Activated naive CD8-positive, alpha-beta T cell treated with anti-CD3 and anti-CD28 coated beads for 36 hours (primary cell): ENCODE measurements at places on chromosomes 7 and 10.

- DNase-seq: no peak
Observed at GRCh38 chr10:84392181-84392580, 63.8 kb downstream of the CCSER2 start.

GRCh38 chr10:109430799-109431198 lies 492.5 kb downstream of the XPNPEP1 start:
- DNase-seq: no peak

DNA sequence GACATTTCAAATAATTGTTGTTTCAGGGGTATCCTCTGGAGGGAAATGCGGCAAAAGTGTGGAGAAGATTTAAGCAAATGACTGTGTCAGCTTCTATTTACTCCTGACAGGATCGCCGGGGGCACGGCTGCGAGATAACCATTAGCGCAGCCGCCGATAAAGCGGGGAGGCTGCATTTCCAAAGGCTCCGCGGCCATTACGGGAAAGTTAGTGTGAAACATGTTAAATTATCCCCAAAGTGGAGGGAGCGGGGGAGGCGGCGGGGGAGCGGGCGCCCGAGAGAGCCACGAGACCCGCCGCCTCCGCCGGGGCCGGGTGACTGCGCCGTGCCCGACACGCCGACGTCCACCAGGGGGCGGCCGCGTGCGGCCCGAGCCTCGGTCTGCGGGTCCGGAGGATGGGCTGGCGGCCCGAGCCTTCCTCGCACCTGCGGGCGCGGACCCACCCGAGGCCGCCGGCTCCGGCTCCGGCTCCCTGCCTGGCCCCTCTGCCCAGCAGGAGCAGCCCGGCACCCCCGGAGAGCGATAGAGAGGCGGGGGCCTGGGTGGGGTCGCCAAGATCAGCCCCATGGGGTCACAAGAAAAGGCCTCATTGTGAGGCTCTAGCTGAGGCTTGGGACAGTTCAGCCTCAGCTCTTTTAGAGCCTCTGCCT lies 74.4 kb upstream of the PAX2 start:
- DNase-seq: peak; percentile 75

- DNase-seq: no peak
Observed at GRCh38 chr7:50268990-50269389, 35.5 kb upstream of the IKZF1 start.

DNA sequence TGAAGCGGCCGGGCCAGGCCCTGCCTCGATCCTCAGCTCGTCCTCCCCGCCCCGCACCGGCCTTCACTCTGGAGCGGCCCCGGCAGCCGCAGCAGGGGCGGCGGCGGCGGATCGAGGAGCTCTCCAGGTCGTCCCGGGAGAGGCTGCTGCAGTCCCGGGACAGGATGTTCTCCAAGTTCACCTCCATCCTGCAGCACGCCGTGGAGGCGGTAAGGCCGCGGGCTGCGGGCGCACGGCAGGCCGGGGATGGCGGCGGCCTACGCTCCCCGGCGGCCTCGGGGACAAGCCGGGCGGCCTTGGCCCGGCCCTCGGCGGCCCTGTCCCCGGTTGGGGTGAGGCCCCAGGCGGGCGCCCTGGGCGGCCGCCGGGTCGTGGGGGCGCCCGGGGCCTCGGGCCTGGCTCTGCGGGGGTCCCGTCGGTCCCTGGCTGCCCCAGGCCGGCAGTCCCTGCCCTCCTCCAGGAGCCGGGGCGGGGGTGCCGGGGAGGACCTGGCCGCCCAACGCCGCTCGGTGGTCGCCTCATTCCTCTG lies 399 bp downstream of the FHIP2A start:
- no peak for DNase-seq

DNA sequence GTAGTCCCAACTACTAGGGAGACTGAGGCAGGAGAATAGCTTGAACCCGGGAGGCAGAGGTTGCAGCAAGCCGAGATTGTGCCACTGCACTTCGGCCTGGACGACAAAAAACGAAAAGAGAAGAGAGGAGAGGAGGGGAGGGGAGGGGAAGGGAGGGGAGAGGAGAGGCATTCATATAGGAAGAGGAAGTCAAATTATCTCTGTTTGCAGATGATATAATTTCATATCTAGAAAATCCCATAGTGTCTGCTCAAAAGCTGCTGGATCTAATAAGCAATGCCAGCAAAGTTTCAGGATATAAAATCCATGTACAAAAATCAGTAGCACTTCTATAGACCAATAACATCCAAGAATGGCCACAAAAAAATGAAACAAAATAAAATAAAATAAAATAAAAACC lies 120.3 kb downstream of the LMBR1 start:
- no peak for DNase-seq

DNA sequence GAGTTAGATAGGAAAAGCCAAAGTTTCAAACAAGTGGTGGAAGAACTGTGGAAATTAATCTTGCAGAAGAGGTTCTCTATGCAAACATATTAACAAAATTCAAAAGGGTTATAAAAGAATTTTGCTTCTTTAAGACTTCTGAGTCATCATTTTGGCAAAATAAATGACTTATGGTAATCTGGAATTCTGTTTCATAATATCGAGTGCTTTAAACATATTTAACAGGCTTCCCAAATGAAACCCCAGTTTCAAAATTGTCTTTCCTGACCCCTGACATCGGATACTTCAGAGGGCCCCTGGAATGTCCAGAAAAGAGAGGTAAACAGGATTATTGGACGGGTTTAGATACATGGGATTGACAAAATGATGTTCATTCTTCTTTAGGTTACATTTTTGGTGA lies 444.6 kb downstream of the HTR7 start:
- DNase-seq: no peak

DNA sequence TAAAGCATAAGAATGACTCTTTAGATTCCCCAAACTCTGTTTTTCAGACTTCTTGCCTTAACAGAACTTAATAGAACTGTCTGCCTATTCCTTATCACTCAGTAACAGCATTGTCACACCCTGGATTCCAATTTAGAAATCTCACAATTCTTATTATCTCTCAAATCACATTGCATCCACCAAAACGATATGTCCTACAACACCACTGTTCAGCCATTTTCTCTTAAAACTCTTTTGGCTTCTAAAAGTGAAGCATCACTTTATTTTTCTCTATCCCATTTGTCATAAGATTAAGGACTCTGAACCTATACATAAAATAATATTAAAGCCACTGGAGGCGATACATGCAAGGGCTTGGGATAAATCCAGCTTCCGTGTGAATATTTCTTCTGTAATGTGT lies 1.2 kb upstream of the CPED1 start:
- no peak for DNase-seq

- DNase-seq: no peak
Observed at GRCh38 chr10:67141300-67141699, 215.5 kb downstream of the LRRTM3 start.

DNA sequence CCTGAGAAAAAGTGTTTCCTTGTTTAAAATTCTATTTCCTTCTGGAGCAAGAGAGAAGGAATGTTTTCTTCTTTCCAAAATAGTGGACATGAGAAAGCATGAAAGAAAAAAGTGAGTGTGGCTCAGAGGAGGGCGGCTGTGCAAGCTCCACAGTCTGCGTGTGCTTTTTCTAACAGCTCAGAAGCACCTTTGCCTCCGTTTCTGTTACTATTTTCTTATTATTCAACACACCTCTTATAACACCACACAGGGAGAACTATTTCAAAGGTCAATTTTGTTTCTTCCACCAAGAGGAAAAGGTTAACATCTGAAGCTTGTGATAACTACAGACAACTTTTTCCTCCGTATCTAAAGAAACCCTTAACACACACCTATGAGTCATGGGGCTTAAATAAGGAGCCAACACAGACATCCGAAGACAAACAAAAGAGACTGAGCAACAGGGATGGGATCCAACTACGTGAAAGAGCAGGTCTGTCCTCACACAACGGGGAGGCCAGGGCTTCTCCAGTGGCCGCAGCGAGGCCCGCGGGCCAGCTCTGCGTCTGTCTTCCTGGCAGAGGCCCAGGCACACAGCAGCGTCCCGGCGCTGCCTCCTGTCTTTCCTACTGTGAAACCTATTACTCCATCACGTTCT lies 36.2 kb upstream of the NCAPG2 start:
- DNase-seq: no peak
